ENCODE measurements at places on chromosomes 7 and 10. TPM values are rescaled to one million over a fixed set of nuclear protein-coding genes. Genes with fewer than 3 reads are reported as not detected.

The TFR2 gene
- 0.89 TPM for total RNA-seq

The SPDYE8 gene
- total RNA-seq, result not detected

GRCh38 chr10:70493660-70494234 is 15.2 kb downstream of the PALD1 start:
- peak; percentile 75 for DNase-seq

DNA sequence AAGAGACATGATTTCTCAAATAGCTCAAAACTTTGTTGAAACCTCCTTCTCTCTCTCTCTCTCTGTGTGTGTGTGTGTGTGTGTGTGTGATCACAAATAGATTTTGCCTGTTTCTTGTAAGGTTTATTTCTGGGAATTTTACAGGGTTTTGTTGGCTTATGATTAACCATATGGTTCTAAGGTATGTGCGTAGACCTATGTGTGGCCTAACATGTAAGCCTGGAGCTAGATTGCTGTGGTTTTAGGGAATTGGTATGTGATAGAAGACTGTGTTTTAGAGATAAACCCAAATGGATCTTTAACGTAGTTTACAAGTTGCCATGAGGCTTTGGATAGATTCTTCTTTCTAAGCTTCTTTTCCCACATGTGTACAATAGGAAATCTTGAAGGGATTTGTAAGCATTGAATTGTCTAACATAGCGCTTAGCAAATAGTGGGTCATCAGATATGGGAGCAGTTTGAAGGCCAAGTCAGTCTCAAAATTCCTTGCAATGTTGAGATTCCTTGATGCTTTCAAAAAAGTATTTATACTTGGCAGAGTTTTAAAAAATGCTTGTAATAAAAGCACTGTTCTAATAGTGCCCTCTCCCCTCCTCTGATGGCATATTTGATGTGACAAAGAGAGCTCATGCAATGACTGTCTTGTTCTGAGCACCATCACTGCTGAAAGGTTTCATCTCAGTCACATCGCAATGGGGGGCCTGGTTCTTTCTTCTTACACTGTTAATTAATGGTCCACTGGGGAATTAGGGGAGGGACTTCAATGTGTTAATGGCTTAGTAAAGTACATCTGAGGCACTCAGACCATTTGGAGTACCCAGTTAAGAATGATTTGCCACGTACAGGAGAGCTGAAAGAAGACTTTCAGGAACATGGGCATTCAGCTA is 118.2 kb downstream of the SNX10 start:
- DNase-seq, result no peak

- DNase-seq, result no peak
Measured at GRCh38 chr7:72080865-72081510, 331.1 kb downstream of the CALN1 start.
